ENCODE measurements at places on chromosomes 12 and 14.

DNA sequence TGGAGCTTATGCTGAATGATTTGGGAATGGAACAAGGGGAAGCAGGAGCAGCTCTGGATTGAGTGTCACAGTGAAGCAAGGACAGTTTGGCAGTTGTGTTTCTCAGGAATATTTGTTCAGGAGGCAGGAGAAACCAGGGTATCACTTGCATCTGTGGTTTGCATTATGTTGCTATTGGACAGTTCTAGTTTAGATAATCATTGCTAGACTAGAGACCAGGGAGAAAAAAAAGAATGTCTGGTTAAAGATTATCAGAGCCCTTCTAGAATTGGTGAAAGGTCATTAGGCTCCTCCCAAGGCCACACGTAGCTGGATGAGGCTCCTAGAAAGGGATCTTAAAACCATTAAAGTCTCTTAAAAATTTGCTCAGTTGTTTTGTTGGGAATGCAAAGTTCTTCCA, 17.0 kb upstream of the SRSF5 start:
- DNase-seq: no peak

- DNase-seq: no peak
Measured at GRCh38 chr14:34051966-34052657, 101.2 kb upstream of the EGLN3 start.

GRCh38 chr12:42442311-42442759, 116.4 kb downstream of the PPHLN1 start:
- no peak for DNase-seq

- no peak for DNase-seq
Measured at GRCh38 chr12:55974308-55974730, 441 bp downstream of the RAB5B start.

GRCh38 chr12:29960122-29960521, 176.4 kb upstream of the TMTC1 start:
- DNase-seq: no peak

- no peak for DNase-seq
Measured at GRCh38 chr12:15583804-15584203, 205.4 kb downstream of the EPS8 start.

- DNase-seq: no peak
Measured at GRCh38 chr14:64688031-64688430, 16.2 kb upstream of the PLEKHG3 start.

GRCh38 chr14:45145214-45145613, 9.5 kb downstream of the FANCM start:
- DNase-seq: no peak

DNA sequence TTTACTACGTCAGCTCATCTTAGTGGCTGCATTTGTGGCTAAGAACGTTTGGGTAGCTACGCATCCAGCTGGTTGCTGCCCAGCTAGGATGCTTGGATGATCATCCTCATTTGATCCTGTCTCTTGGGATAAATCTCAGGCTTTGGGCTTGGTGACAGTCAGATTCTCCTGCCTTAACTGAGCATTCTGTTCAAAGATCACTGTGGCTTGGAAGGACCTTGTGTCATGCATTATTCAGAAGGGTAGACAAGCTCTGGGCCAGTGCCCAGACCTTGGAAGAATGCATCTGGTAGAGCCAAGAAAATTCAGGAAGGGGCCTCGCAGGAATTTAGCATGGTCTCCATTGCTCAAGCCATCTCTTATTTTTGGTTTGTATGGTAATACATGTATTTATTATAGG, 188.4 kb downstream of the NRXN3 start:
- DNase-seq: no peak

DNA sequence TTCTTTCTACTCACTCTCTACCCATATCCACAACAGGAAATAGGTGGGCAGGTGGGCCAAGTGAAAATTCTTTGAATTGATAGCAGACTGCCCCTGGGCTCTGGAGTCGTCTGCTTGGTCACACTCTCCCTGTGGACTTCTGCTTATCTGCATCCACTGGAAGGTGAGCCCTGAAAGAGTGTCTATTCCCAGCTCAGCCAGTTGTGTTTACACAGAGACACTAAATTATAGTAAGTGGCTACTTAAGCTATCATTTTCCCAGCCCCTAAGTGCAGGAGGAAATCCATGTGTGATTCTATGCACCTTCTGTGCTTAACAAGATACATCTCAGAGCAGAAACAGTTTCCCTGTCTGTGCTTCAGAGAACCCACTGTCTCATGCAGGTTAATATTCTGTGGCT, 338.4 kb downstream of the FUT8 start:
- DNase-seq: no peak

DNA sequence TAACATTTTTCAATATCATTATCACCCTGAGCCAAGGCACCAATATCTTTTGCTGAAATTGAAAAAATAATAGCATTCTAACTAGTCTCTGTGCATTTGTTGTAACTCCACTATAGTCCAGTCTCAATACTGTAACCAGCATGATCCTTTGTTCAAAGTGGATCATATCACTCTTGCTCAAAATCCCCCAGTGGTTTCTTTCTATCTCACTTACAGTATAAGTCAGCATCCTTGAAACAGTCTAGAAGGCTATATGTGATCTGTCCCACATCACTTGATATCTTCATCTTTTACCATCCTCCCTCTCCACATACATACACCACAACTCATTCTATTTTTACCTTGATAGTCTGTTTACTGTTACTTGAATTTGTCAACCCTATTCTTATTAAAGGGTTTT, 435.7 kb downstream of the CCER1 start:
- DNase-seq: no peak

DNA sequence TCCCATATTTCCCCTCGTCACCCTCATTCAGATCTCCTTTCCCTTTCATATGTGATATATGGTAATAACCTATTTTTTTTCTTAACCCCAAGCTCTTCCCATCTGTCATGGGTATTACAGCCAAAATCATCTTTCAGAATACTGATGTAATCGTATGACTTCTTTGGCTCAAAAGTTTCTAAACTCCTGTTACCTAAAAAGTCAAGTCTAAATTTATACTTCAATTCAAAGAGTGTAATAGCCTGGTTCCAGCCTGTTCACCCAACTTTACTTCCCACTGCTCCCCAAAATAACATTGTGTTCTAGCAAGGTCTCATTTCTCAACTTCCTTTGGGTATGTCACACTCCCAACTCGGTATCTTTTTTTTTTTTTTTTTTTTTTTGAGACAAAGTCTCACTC, 48.5 kb downstream of the TBK1 start:
- no peak for DNase-seq

GRCh38 chr14:81509838-81510452, 23.7 kb downstream of the SEL1L start:
- DNase-seq: no peak

DNA sequence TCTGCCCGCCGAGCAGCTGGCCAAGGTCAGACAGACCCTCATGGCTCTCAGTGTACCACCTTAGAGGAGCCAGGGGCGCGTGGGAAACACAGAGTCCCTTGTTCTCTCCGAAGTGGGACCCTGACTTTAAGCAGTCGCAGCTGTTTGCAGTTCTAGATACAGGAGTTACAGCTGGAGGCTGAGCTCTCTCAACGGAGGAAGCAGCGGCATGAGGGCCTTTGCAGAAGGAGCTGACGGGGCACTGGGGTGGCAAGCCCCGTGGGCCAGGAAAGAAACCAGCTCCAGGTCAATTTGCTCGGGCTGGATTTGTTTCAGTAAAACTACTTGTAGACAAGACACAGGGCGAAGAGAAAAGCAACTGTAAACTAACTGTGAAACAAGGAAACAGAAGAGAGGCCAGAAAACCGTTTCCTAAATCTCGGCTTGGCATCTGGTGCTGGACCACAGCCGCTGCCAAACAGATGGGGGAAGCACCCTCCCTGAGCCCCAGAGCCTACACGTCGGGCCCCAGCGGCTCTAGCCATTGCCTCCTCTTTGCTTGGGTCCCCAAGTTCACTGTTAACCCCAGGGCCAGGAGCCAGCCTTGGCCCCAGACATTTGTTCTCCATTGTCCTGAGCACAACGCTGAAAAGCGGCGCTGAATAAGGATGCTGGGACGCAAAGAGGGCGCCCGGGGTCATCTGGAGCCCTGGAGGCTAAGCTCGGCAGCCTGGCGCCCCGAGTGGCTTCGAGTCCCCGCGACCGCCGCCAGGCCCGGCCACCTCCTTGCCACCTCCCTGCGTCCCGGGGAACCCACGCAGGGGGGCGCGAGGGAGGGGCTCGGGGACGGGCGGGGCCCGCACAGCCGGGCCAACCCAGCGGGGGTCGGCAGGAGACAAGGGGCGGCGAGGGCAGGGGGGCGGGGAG, 914 bp upstream of the PACS2 start:
- peak; percentile 11 for DNase-seq

DNA sequence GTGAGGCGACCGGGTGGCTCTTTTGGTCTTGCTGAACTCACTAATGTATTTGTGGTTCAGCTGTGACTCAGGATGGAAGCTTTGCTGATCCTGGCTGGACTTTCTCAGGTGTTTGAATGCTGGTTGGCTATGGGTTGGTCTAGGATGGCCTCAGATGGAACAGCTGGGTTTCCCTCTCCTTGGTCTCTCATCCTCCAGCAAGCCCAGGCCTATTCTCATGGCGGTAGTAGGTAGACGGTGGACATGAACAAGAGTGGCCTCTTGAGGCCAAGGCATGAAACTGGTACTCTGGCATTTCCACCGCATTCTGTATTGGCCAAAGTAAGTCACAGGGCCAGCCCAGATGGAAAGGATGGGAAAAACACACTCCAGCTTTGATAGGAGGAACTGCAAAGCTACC, 11.8 kb upstream of the POLR3B start:
- DNase-seq: no peak

DNA sequence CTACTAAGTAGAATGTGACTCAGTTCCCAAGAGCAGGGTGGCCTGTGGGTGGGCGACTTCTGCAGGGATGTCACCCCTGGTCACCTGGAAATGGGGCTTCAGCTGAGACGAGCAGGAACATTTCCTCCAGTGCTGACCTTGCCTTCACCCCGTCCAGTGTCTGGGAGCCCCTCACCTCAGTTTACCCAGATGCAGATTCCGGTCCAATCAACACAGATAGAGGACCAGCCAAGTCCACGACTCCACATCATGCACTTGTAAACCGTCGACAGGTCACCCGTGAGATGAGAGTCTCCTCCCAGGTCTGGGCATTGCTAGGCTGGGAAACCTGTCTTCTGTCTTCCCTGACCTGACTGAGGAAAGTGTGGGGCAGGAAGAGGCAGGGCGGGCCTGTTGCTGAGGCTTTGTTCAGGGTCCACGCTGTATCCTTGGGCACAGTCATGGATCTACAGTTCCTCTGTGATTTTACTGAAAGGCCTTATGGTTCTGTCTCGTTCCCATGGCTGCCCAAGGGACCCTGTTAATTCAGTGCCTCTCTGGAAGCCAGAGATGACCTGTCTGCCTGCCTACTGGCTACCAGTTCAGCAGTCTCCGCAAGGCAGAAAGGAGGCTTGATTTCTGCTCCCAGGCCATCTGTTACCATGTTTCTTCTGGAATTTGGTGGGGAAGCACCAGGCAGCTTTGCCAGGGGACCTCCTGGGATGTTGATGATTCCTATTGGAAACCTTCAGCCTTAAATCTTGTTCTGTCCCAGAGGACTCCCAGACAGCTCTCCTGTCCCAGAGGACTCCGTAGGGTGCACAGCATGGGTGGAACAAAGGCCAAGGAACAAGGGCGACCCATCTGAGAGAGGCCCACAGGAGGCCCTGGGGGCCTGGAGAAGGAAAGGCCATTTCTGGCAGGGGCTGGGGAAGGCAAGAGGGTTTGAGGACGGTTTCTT, 288.5 kb upstream of the RTL1 start:
- no peak for DNase-seq
